ENCODE measurements at places on chromosomes 7 and 10.

GRCh38 chr7:76259124-76260093, 43.1 kb upstream of the HSPB1 start:
- DNase-seq, result no peak

DNA sequence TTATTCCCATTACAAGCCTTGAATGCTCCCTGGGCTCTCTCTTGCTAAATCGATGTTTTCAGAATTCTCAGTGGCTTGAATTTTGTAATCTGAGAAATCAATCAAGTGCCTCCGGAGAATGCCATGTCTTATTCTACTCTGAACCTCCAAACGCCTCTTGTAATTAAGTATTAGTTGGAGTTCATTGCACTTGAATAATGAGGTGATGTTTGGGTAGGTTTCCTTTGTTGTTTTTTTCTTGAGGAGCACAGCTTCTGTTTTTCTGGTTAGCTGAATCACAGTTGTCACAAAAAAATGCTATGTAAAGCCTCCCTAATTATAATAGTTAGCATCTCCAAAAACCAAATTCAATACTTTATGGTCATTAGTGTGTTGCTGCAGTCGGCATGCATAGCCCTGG, 100.3 kb downstream of the PLPP4 start:
- DNase-seq, result no peak

DNA sequence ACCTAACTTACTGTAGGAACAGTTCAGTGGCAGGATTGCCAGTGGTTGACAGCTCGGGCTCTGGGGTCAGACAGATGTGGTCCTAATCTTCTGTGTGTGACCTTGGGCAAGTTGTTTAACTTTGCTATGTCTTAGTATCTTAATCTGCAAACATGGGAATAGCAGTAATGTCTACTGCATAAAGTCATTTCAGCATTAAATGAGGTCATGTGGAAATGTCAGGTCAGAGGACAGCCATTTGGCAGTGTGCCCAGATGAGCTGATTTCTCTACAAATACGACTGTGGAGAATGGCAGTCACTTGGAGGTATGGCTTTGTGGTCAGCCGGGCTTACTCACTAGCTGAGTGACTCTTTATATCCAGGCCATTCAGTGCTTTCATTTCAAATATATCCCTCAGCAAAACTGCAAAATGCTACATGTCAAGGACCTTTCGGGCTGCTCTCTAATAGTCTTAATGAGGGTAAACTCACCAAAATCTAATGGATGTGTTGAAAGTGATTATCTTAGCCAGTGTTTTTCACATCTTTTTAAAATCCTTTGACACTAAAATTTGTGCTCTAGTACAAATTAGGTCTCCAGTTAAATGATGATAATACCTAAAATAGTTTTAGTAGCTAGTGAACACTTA, 171.4 kb downstream of the ST7 start:
- DNase-seq, result peak; percentile 28

DNA sequence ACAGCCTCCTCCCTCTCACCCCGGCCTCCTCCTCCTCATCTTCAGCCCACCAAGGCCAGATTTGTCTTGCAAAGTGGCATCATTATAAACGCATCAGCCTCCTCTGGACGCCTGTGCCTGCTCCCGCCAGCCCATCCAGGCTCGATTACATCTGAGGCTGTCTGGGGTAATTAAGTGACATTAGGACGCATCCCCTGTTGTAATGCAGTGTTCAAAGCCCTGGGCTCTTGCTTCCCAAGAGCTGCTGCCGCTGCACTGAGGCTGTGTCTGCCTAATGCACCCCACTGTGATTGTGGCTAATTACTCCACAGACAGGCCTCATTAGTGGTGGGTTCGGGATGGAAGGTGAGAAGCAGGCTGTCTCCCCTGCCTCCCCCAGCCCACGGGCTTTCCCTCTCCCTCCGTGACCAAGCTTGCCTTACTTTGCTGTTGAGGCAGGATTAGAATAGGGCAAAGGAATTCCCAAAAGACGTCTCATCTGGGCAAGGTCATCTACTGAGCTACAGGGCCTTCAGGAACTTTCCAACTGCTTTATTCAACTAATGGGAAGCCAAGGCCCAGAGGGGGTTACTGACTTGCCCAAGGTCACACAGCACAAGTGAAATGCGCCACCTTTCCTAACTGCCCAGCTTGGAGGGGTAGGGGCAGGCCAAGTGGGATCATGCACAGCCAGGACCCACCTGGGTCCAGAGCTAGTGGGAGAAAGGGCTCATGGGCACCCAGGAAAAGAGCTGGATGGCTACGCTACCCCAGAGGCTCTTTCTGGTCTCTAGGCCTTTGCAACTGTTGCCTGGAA, 66.2 kb upstream of the PCBD1 start:
- no peak for DNase-seq

GRCh38 chr7:153408360-153409335, 643.5 kb upstream of the DPP6 start:
- DNase-seq, result no peak

Data from Kasumi-1 (cell line).